ENCODE measurements at places on chromosomes 4 and X.
A peak's percentile ranks its signal among the peaks of the same experiment; 100 is the strongest.

- DNase-seq, result peak; percentile 73
Observed at GRCh38 chr4:118224243-118224829, 128.5 kb downstream of the PRSS12 start.

DNA sequence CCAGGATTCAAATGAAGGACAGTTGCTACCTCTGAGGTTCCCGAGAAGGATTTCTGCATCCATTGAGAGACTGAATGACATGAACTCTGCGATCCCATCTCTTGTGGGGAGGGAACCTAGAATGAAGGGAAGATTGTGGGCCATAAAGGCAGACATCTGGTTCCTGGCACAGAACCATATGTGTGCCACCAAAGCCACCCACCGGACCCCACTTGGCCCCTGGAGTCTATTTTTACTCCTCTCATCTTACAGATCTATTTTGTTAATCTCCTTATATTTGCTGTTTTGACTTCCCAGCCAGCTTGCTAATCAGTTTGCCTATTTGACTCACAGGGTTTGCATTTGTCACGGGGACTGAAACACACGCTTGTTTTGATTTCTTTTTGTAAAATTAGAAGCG lies 7.3 kb downstream of the SOD3 start:
- DNase-seq, result no peak

DNA sequence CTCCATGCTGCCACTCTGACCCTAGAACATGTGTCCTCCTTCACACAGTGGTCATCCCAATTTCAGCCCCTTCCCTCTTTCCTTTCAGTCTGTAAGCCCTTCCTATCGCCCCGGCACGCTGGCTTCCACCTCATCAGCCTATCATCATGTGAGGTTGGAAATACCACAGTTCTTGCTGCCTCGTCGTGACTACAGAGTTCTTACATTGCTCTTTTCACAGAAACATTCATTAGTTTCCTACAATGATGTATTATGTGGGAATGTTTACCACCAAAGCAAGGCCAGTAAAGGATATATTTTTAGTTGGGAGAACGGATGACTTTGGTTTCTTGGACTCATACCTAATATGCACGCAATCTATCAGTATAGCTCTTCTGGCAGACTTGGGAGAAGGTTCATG lies 169.5 kb upstream of the BOD1L1 start:
- DNase-seq, result no peak

DNA sequence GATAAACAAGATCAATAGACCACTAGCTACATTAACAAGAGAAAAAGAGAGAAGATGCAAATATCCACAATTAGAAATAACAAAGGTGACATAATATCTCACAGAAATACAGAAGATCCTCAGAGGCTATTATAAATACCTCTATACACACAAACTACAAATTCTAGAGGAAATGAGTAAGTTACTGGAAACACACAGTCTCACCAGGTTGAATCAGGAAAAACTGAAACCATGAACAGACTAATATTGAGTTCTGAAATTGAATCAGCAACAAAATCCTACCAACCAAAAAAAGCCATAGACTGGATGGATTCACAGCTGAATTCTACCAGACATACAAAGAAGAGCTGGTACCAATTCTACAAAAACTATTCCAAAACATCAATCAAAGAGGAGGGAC lies 211.8 kb upstream of the CPEB2 start:
- DNase-seq, result no peak

DNA sequence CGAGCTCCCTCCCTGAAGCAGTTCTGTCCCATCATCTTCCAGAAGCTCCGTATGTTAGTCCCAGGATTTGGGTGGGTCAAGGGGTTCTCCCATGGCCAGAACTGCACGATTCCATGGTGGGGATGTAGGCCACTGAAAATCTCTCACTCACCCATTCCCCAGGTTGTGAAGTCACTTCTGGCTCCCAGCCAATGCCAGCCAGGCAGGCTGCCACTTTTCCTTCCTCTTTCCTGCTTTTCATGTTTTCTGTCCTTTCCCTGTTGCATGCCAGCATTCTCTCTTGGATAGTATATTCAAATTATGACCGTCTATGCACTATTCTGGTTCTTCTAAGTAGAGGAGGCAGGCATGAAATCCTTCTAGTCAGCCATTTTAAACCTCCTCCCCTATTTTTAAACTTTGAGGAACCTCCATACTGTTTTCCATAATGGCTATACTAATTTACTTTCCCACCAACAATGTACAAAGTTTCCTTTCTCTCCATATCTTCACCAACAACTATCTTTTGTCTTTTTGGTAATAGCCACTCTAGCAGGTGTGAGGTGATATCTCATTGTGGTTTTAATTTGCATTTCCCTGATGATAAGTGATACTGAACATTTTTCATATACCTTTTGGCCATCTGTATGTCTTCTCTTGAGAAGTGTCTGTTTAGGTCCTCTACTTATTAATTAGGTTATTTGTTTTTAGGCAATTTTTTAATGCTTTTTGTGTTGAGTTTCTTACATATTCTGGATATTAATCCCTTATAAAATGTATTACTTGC lies 182.1 kb upstream of the TET2 start:
- DNase-seq, result no peak

- DNase-seq, result no peak
Observed at GRCh38 chrX:31181377-31182000, 109.6 kb upstream of the FTHL17 start.

- no peak for DNase-seq
Observed at GRCh38 chrX:136291824-136292223, 8.9 kb upstream of the ADGRG4 start.

DNA sequence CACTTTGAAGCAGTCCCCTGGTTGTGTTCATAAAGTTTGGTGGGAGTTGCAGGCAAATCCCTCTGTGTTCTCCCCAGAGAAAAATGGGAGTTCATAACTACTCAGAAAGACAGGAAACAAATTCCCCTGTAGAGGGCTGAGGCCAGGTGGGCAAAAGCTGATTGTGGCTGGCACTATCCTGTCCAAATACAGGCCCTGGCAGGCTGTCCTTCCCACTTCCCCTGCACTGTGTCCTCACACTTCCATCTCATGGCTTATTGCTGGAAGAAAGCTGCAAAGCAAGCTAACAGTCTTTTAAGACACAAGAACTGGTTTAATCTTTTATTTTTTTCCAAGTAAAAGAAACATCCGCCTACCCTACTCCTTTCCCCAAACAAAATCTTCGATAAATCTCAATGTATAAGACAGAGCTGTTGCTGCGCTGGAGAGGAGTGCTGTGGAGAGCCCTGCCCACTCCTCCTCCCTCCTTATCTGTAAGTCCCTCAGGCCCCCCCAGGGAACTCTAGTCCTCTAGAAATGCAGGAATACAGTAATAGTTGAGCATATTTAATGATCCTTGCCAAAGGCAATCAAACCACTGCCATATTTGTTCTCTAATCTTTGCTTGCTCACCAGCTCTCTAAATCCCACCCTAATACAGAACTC lies 14.0 kb downstream of the TAPT1 start:
- no peak for DNase-seq

- DNase-seq, result no peak
Observed at GRCh38 chrX:110228453-110228852, 89.4 kb downstream of the AMMECR1 start.

DNA sequence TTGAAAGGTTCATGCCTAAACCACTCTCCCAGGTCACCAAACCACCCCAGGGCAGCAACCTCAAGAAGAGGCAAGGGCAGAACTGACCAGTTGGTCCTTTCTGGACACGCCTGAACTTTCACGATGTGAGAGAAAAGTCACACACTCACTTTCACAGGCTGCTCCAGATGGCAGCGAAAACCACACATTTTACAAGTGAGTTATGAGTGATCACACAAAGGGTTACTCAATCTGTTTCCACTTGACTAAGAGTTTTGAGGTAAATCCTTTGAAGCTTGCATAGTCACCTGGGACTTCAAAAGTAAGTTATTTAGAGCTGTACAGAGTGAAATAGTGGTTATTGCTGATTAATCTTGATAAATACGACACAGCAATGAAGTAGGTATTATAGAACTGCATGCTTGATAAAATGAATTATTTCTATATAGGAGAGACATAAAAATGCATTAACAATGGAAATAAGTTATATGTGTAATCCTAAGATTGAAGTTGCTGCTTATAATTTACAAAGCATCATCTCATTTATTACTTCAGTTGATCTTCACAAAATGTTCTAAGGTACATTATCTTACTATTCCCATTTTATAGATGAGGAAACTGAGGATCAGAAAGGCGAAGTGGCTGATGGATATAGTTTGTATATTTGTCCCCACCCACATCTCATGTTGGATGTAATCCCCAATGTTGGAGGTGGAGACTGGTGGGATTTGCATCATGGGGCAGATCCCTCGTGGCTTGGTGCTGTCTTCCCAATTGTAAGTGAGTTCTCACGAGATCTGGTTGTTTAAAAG lies 103.0 kb upstream of the KLF3 start:
- no peak for DNase-seq

DNA sequence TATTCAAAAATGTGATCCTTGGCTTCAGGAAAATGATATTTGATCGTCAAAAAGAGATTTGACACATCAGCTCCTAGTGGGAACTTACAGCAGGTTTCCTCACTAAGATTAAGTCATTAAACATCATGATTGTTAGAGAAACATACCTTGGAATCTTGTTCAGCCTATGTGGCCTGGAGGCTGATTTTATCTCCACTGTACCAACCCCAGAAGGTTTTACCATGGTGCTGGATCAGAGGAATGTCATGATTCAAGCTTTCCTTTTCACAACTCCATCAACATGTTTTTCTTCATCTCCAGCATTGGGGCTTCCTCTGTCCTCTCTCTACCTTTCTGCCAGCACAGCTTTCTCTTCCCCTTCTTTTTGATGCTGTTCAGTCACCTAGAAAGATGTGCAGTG lies 68.4 kb upstream of the MID1IP1 start:
- DNase-seq, result no peak

DNA sequence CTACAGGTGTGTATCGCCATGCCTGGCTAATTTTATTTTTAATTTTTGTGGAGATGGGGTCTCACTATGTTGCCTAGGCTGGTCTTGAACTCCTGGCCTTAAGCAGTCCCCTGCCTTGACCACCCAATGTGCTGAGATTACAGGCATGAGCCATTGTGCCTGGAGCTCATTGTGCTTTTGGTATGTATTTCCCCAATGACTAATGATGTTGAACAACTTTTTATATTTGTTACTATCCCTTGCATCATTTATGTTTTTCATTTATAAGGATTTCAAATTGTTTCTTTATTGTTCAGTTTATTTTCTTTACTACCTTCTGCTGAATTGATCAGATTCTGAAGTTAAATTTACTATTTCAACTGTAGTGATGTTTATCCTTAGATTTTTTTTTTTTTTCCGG lies 199.7 kb downstream of the CEP135 start:
- DNase-seq, result peak; percentile 64

DNA sequence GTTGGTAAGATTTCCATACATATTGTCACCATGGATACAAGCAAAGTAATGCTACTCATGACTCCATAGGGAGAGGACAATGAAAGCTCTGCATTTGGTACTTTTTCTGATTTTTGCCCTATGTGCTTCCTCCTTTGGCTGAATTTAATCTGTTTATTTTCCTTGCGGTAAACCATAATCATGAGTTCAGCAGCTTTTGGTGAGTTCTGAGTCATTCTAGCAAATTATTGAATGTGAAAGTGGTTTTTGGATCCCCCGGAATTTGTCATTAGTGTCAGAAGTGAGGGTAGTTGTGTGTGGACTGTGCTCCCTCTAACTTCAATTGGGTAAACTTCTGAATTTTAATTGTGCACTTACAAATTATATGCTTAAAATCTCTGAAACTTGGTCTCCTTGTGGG lies 170.3 kb downstream of the MOSPD2 start:
- DNase-seq, result no peak

DNA sequence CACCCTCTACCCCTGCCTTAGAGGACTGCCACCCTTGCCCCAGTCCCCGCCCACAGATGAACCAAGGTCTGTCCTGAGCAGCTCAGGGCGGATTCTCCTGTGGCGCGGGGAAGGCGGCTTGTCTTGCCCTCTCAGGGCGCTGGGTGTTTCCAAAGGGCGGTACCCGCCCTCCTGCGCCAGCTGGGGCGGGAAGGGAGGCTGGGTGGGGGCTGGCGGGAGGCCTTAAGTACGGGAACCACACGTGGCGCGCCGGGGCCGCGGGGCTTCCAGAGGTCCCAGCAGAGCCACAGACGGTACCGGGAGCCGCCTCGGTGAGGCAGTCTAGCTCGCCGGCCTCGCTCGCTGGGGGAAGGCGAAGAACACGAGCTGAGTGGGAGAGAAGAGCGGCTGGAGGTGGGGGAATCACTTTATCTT lies 361.1 kb downstream of the MID1IP1 start:
- no peak for DNase-seq

- DNase-seq, result peak; percentile 45
Observed at GRCh38 chr4:166169111-166169510, 296.1 kb downstream of the TLL1 start.

- no peak for DNase-seq
Observed at GRCh38 chr4:140906993-140907962, 151.1 kb upstream of the TBC1D9 start.

GRCh38 chrX:39438603-39439602 lies 637.6 kb downstream of the MID1IP1 start:
- no peak for DNase-seq

- no peak for DNase-seq
Observed at GRCh38 chrX:13825178-13825762, 8.4 kb upstream of the GPM6B start.

DNA sequence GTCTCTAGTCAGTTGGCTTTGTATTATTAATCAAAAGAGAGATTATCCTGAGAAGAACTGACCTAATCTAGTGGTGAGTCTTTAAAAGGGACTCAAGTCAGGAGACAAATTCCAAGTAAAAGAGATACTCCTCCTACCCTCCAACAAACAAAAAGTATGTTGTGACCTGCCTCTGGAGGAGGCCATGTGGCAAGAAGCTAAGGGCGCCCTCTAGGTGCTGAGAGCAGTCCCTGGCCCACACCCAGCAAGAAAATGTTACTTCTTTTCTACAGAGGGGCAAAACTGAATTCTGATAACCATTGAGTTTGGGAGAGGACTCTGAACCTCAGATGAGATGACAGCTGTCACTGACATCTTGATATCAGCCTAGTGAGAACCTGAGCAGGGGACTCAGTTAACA lies 953.6 kb upstream of the AGA start:
- no peak for DNase-seq

DNA sequence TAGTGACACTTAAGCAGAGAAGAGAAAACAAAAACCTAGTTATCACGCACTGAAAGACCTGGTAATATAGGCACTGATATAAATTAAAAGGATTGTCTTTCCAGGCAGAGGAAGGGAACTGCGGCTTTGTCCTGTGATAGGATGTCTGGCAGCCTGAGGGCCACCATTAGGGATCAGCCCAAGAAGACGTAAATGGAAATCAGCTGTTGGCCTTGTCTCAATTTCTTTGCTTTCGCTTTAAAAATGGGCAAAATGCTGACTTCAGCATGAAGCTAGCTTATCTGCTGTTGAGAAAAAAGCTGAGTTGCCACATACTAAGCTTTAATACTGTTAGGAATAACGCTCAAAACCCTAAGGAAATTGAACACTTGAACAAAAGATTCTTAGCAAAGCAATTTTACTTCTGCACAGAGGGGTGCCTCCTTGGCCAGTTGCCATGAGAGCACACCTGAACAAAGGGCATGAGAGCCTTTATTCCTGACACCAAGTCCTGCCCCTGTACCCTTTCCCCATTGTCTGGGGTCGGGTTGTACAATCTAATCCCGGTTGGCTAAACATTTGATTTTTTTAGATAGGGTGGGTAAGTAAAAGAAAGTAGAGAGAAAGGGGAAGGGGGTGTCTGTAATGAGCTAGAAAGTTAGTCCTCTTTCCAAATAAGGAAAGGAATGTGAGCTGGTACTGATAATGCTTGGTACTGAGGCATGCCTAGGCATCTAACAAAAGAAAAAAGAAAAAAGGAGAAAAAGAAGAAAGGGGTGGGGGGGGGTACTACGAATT lies 85.1 kb upstream of the UCP1 start:
- DNase-seq, result peak; percentile 62

GRCh38 chr4:26067035-26067434 lies 153.0 kb downstream of the SMIM20 start:
- DNase-seq, result no peak

GRCh38 chrX:20059467-20060128 lies 57.1 kb downstream of the MAP7D2 start:
- peak; percentile 2 for DNase-seq
